ENCODE measurements at places on chromosomes 3 and 15.

DNA sequence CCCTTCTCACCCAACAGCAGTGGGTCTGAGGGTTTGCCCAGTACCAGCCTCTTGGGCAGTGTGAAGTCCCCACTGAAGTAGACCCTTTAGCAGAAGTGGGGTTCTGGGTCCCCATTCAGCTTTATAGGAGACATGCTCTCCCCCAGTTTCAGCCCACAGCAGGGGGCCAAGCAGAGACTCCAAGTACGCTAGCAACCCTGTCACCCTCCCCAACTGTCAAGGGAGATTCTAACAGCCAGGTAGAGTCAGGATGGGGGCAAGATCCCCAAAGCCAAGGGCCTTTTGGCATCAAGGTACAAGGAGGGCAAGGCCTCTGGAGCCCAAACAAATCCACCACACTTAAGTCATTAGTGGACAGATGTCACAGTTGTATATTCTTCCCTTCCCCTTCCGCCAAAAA lies 1.8 kb downstream of the RBPMS2 start:
- DNase-seq: no peak

- no peak for DNase-seq
Measured at GRCh38 chr3:78026318-78026828, 986.5 kb downstream of the ROBO2 start.

GRCh38 chr3:179949412-179949811 lies 87.3 kb downstream of the PEX5L start:
- no peak for DNase-seq

- no peak for DNase-seq
Measured at GRCh38 chr3:102449341-102449740, 14.5 kb downstream of the ZPLD1 start.

GRCh38 chr15:100279446-100279845 lies 62.3 kb downstream of the ADAMTS17 start:
- DNase-seq: no peak

All from stimulated activated naive CD4-positive, alpha-beta T cell treated with Interleukin-2 at 50 U/mL for 16 hours (primary cell).